ENCODE measurements at places on chromosomes 5 and 9. TPM values are rescaled to one million over a fixed set of nuclear protein-coding genes. Genes with fewer than 3 reads are reported as not detected.

GRCh38 chr5:42564689-42565356 is 141.6 kb downstream of the GHR start:
- no peak for DNase-seq

GRCh38 chr5:14108170-14108996 is 34.8 kb upstream of the TRIO start:
- peak; percentile 81 for DNase-seq

- DNase-seq = no peak
These were observed 336.6 kb downstream of the CWC27 start for GRCh38 chr5:65105301-65105700.

GRCh38 chr5:40841068-40841805 is at the start of gene CARD6:
Gene CARD6, plus strand, starts transcription at chr5:40841367. Its CDS starts 16 bp downstream, at chr5:40841383.
- peak; percentile 33 for DNase-seq

GRCh38 chr5:88094403-88094802 is 174.2 kb downstream of the TMEM161B start:
- no peak for DNase-seq

GRCh38 chr5:83085106-83085505 is 7.8 kb downstream of the XRCC4 start:
- no peak for DNase-seq

- DNase-seq = no peak
These were observed 597.9 kb upstream of the SGCD start for GRCh38 chr5:155728857-155729683.

DNA sequence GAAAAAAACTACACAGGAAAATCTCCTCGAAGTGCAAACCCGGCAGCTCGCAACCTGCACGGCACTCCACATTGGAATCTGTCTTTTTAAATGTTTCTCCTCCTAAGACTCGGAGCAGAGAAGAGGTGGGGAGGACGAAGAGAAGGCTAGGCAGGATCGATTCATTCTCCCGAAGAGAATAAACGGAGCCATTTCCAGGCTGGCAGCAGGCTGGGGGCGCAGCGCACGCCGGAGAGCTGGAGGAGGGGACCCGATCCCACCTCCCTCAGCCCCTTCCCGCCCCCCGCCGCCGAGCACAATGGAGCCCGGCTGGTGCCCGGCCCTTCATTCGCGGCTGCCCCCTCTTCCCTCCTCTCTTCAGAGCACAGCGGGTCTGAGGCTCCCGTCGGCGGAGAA is 628 bp downstream of the HOMER1 start:
- DNase-seq = peak; percentile 22

GLDC gene
- total RNA-seq = 1.5 TPM

IL5 gene
- total RNA-seq = not detected

DDX31 gene
- total RNA-seq = 21.5 TPM

B4GALT1 gene
- total RNA-seq = 75.6 TPM

CAPSL gene
- total RNA-seq = not detected

PKD2L2 gene
- total RNA-seq = 0.50 TPM

Data from PC-9 (cell line).